ENCODE measurements at places on chromosomes 7 and 10. TPM values are rescaled to one million over a fixed set of nuclear protein-coding genes. Genes with fewer than 3 reads are reported as not detected.

- no peak for DNase-seq
Measured at GRCh38 chr10:8045726-8046494, 8.6 kb upstream of the GATA3 start.

- peak; percentile 86 for DNase-seq
Measured at GRCh38 chr10:25015828-25016375, at the start of gene ENKUR. ENKUR (minus strand) TSS chr10:25016158; CDS start chr10:25015936, 222 bp downstream.

DNA sequence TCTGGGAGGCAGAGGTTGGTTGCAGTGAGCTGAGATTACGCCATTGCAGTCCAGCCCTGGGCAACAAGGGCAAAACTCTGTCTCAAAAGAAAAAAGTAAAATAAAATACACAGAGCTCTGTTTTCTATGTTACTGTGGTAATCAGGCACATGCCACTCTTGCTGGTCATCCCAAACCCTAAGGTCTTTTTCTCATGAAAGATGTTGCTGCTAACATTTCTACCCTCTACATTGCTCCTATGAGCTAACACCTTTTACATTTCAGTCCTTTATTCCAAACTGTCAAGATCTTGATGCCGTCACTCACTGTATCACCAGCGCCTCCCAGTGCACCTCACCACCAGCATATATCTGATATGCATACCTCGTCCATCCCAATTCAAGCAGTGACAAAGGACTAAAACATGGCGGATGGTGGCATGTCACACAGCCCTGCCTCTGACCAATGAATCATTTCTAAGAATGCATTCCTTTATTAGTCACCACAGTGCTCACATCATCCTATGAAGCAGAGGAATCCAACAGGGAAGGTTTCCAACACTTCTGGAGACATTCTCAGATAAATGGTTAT is 4.3 kb downstream of the DAGLB start:
- no peak for DNase-seq

DNA sequence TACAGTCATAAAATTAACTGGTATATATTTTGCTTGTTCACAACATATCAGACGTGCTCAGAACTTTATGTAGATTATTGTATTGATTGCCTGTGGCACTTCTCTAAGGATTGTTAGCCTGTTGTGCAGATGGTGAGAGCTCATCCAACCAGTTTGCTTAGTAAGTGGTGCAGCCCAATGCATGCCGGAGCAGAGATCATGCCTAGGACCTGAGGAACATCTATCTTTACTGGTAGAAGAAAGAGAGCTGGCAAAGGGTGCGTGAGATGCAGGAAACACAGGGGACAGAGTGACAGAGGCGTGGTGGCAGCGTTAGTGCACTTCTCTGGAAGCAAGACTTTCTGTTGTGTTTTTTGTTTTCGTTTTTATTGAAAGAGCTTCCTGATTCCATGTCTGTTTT is 35.9 kb downstream of the CCM2 start:
- DNase-seq: no peak

The AOAH gene
- polyA plus RNA-seq: 2.5 TPM

- no peak for DNase-seq
Measured at GRCh38 chr7:113026941-113027340, 59.7 kb downstream of the GPR85 start.

DNA sequence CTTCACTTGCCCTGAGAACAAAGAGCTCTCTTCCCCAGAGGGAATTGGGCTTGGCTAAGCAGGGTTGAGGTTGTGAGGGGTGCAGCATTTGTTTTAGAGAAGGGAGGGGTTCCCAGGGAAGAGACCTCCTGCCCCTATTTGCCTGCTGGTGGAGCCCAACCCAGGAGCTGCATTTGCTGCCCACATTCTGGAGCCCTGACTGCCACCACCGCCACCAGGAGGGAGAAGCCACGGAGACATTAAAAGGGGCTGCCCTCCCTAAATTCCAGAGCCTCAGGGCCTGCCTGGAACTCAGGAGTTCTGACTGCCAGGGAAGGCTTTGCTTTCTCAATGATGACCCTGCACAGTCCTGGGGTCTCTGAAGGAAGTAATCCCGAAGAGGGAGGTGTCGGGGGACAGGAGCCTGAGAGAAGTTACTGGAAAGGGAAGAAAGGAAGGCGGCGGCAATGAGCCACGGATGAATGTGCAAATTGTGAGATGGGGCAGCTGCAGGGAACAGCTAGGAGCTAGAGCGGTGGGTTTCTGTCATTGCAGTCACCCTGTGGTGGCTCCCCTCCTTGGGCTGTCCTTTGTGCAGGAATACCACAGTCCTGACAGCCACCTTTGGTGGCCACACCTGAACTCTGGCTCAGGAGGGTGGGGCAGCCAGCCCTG is 51.3 kb downstream of the NEURL1 start:
- no peak for DNase-seq

DNA sequence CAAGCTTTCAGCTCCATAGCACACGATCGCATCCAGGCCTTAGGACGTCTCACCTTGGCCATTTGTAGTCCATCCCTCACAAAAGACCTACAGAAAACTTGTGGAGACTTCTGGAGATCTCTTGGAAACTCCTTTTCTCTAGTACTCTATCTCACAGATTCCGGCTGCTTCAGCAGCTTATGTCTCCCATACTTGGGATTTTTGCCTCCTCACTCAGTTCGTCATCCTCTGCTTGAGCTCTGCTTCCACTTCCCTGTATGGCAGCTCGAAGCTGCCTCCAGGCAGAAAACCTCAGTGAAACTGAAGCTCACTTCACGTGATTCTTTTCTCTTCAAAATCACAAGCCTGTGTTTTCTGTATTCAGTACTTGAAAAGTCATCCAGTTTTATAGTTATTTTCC is 178.7 kb upstream of the GDF10 start:
- no peak for DNase-seq

- DNase-seq: peak; percentile 53
Measured at GRCh38 chr7:117119192-117119924, 166.1 kb downstream of the ST7 start.

DNA sequence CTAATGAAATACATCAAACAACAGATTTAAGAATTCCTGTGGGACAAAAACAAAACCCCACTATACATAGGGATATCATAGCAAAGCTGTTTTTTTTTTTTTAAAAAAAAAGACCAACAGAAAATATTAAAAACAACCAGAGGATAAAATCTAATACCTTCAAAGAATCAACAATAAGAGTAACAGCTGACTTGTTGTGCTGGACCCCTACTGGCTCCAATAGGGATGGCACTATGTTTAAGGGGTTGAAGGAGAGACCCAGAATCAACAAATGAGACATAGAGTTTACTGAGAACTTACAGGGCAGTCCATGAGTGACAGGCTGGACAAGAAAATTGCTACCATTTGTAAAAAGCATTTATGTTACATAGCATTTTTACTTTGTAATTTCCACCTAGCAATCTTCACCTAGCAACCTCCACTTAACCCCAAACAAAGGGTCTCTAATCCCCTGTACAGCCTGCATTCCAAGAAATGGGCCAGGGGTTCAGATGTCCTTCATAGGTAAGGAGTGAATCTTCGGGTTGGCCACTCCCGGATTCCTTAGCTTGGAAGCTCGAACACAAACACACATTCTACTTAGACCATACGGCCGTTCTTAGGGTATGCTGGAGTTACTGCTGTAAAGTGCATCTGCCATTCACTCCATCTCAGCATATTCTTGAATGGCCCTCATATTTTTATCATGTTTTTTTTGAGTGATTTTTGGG is 25.8 kb downstream of the ASZ1 start:
- no peak for DNase-seq

DNA sequence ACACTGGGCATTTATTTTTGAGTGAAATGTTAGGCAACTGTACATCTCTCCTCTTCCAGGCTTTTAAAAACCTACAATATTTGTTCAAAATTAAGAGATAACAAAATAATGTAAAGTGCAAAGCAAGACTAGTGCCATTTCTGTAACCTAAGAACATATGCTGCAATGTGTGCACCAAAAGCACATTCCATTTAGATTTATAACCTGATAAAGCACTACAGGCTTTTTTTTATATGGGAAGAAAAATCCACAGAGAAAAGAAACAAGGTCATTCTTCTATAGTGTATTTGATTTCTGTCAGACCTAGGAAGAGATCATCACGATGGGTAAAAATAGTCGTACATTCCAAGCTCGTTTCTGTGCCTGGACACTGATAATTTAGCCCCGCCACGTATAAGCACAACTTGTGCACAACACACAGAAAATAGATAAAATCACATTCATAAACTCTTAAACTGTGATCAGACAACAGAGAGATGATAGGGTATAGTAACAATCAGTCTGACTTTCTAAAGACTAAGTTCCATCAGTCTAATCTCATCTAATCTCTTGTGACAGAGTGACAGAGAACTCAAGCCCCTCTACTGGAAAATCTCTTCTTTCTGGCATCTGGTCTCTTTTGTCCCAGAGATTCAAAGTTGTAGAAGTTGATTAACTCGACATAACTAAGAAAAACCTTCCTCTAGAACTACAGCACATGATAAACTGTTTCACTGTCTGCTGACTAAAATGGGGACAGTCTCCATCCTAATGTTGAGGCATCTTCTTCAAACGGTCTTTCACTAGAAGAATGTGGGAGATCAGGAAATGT is 6.7 kb downstream of the LAMB1 start:
- DNase-seq: no peak

- no peak for DNase-seq
Measured at GRCh38 chr7:98323597-98324322, 42.3 kb downstream of the BRI3 start.

The CREB5 gene
- 33.5 TPM for polyA plus RNA-seq

The EN2 gene
- polyA plus RNA-seq: 0.71 TPM

GRCh38 chr7:39413636-39414223 is 152.5 kb upstream of the YAE1 start:
- DNase-seq: no peak

The EIF5AL1 gene
- 0.49 TPM for polyA plus RNA-seq

GRCh38 chr7:117092785-117093184 is 139.5 kb downstream of the ST7 start:
- no peak for DNase-seq

DNA sequence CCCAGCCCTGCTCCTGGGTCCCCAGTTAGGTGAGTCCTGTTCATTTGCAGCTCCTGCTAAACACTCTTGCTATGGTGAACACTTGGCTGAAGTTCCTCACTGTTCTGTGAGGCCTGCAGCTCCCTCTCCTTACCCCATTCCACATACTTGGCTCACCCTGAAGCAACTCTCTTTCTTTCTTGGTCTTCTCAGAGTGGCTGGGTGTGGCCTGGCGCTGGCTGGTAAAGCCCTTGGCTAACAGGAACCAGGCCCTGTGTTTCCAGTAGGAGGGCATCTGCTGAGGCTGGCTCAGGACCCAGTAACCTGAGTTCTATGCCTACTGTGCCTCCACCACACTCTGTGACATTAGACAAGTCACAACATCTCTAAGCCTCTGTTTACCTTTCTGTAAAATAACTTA is 53.1 kb upstream of the COL13A1 start:
- DNase-seq: no peak
